ENCODE measurements at places on chromosomes 13 and 19.

DNA sequence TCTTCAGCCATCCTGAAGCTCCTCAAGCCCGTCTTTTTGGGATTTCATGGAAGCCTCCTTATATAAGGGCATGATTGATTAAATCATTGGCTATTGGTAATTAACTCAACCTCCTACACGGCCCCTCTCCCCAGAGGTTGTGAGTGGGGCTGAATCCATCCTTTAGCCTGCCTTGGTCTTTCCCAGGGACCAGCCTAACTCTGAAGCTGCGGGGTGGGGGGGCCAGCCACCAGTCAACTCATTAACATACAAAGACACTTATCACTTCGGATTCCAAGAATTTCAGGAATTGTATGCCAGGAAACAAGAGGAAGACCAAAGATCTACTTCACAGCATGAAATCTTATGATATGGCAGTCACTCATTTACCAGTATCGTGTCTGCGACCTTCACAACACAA is 9.9 kb downstream of the COL4A1 start:
- DNase-seq, result no peak

DNA sequence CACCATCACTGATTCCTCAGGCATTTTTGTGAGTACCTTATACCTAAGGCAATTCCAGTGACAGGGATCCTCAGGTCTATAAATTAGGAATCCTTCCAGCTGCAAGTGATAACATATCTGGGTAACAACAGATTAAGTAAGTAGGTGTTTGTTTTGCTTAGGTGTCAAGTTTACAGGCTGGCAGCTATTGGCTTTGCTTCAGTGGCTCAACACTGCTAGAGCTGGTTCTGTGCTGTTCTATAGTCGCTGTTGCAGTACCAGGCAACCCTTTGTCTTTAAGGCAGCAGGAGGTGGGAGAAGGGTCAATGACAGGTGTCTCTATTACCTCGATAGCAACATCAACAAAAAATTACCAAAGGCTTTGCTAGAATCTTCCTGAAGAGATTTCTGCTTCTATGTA is 27.0 kb downstream of the SLC10A2 start:
- DNase-seq, result no peak

- no peak for DNase-seq
These were observed 71.9 kb downstream of the FLT1 start for GRCh38 chr13:28423010-28423409.

DNA sequence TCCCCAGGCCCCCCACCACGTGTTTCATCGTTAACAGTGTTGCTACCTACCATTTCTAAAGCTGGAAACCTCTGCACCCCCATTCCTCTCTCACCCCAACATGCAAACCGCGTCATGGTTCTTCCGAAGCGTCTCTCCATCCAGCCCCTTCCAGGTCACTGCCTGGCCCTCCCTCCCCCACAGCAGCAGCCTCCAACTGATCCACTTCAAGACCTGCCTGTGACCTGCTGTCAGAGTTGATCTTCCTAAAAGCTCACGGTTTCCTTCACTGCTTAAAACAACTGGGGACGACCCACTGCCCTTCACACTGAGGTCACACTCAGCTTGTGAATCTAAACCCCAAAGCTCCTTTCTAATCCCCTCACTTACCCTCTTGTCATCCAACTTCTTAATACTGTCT is 47.7 kb downstream of the STK24 start:
- DNase-seq, result no peak

DNA sequence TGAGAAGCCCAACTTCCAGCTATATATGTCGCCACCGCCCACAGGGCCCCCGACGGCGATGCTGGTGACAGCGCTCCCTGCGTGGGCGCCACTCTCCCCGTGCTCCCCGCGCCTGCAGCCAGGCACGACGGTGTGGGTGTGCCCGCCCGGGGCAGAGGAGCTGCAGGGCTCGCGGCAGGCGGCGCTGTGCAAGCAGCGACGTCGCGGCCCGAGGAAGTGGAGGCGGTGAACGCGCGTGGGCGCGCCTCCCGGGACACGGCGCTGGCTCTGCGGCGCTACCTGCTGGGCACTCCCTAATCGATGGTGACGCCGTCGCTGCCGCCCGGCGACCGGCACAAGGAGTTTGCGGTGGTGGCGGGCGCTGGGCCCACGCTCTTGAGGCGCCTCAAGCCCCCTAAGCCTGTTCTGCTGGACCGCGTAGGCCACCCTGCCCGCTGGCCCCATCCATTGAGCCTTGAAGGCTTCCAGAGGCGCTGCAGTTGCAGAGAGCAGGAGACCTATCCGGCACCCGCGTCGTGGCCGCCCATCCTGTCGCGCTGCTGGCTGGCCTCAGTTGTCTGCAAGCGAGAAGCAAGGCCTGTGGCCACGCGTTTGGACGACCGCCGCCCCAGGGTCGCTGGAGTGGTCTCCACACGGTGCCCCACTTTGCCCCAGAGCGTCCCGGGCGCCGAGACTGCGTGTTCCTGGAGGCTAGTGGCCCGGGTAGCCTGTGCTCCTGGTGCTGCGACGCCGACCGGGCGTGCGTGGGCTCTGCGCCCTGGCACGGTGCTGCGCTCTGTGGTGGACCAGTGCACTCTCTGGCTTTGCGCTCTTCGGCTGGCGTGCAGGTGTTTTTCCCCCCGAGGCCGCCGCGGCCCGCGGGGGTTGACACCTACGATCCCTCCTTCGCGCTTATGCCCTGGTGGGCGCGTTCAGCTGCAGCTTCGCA is 23.1 kb downstream of the LRFN3 start:
- DNase-seq, result no peak

- no peak for DNase-seq
These were observed 2.1 kb upstream of the F10 start for GRCh38 chr13:113120300-113121182.

DNA sequence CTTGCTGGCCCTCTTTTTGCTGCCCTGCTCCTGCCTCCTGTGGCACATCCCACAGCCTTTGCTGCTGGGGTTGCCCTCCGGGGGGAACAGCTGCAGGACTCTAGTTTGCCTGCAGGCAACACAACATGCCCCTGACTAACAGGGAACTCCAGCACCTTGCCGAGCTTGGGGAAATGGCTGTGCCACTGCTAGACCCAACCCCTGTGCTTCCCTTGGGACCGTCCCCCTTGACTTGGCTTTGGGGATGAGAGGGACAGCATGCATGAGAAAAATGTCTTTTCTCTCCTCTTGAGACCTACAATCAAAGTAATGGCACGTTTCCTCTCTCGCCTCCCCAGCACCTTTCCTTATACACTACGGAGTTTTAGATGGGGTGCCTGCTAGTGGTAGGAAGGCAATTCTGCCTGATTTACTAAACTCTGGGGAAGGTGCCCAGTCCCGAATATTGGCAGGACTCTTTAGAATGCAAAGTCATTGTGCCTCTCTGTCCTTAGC is 12.4 kb upstream of the VWA8 start:
- peak; percentile 8 for DNase-seq

DNA sequence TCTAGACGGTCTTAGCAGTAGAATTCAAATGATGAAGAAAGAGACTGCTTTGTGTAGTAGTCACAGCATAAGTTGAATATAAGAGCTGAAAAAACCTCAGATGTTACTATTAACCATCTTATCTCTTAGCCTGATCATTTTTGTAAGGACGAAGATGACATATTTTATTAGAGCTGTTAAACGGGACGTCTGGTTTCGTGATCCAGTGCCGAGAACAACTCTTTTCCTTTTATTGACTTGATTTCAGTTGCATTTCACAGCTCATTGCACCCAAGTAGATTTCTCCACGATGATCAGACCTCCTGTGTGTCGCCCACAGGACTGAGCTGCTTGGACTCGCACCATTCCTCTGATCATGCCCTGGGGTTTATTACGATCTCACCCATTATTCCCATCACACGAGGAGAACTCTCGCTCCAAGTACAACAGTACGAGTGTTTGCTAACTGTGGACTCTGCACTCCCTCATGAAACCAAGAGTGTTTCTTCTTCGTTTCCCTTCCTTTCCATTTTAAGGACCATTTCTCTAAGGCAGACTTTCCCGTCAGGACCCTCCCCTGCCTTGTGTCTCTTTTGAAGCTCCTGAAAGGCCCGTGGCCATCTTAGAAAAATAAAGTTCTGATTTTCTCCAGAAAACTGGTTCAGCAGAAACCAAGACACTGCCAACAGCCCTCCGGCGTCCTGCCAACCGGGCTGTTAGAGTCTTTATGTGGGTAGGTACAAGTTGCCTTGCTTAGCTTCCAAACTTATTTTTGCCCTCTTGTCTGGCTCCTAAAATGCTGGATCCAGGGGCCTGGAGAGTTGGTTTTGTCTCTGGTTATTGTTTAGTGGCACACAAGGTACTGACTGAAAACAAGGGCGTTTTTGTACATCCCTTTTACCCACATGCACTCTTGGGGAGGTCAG is 48.2 kb upstream of the RNF113B start:
- DNase-seq, result no peak

DNA sequence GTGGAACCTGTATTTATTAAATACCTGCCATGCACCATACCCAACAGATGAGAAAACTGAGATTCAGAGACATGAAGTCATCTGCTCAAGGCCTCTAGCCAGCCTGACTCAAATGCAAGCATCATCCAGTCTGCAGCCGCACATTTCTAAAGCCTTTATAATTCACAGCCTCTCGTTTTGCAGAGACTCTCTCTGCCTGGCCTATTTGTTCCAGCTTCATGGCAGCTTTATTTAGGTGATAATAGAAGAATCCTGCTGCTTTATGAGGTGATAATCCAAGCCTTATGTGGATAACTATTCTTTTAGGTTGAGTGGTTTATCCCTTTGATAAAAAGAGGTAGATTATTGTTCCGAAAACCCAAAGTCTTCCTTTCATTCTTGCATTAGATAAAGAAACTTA is 58.4 kb downstream of the OXGR1 start:
- no peak for DNase-seq

- DNase-seq, result no peak
These were observed 76.2 kb upstream of the CSNK1A1L start for GRCh38 chr13:37181620-37182019.

DNA sequence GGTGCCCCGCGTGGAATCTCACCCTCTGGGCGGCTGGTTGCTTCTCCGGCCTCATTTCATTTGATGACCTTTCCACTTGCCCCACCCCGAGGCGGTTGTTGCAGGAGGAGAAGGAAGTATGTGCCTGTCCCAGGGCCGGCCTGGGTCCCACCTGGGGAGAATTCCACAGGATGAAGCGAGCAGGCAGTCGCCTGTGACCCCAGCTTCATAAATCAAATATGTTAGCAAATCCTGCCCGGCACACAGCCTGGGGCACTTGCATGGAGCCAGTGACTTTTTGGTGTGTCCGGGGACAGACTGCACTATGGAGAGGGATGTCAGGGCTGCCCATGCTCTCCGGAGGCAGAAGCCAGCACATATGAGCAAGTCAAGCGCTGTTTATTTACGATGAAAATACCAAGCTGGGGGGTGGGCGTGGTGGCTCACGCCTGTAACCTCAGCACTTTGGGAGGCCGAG is 19.7 kb upstream of the ZBTB7A start:
- DNase-seq, result peak; percentile 78

DNA sequence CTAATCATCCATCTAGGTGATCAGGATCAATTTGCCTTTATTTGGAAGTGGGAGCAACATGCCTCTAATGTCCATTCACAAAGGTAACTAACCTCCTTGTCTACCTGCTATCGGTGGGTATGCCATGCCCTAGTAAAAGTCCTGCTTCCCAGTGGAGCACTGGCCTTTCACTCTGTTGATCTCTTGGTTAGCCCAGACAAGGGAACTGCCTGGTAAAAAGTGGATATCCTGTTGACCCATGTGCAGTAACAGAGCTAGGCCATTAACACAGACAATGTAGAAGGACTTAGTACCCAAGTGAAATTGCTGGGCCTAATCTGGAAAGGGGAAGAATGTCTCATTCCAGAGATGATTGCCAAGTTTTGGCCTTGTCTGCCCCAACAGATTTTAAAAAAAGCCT is 171.5 kb upstream of the CSNK1A1L start:
- no peak for DNase-seq

- DNase-seq, result no peak
These were observed 174.9 kb downstream of the B3GLCT start for GRCh38 chr13:31374682-31375081.

DNA sequence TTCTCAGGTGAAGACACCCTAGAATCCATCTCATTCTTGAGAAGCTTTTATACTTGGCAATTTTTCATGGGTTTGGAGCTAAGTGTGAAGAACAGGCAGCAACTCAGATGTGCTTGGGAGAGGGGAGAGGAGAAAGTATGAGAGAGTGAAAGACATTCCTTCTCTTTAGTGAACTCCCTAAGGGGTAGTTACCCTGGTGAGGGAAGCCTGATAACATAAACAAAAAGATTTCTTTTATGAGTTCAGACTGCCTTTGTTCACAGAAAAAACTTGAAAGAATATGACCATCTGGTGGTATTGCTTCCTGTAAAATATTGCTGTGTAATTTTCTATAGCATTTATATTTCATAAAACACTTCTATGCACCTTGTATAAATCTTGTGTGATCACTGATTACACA is at the start of gene STOML3:
STOML3 (minus strand) TSS at position 139 of the 400 bp plus-strand sequence; CDS start at position 29, 110 bp downstream.
- no peak for DNase-seq

DNA sequence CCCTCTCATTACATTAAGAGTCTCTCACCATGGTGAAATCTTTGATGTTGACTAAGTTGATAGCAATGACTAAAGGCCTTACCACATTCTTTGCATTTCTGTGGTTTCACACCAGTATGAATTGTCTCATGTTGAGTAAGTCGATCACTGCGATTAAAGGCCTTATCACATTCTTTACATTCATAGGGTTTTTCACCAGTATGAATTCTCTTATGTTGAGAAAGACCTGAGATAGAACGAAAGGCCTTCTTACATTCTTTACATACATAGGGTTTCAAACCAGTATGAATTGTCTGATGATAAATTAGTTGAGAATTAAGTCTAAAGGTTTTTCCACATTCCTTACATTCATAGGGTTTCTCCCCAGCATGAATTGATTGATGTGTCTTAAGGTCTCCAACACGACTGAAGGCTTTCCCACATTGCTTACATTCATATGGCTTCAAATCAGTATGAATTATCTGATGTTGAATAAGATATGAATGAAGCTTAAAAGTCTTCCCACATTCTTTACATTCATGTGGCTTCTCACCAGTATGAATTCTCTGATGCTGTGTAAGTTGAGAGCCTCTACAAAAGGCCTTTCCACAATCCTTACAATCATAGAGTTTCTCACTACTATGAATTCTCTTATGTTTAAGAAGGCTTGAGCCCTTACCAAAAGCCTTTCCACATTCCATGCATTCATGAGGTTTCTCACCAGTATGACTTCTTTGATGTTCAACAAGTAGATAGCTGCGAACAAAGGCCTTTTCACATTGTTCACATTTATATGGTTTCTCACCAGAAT is 45.6 kb downstream of the ZNF283 start:
- DNase-seq, result no peak

DNA sequence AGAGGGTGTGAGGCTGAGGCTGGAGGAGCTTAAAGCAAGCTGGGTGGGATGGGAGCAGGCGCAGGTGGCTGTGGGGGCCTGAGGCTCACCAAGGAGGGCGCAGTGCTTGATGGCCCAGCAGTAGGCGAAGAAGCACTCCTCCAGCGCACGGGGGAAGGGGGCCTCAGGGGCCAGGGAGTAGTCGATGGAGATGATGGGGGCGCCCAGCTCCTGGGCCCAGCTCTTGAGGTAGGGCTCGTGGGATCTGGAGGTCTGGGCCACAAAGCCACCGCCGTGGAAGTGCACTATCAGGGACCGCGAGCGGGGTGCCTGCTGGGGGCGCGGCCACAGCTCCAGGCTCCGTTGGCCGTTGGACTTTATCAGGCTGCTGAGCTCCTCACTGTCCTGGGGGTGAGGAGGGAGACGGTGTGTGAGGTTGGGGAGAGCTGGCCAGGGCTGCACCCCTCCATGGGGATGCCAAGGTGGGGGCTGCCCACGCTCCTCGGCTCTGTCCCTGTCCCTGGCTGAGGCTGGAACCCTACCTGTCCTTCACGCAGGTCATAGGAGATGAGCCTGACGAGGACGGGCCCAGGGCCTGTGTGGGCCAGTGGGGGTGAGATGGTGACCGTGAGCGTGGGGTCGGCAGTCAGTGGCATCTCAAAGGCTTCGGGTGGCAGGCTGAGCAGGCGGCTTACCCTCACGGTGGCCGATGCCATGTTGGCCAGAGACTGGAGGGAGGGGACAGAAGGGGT is 17.2 kb upstream of the CNFN start:
- no peak for DNase-seq
